CD4-positive, alpha-beta T cell treated with Interleukin-6 at 100 ng/mL for 8 hours (primary cell): ENCODE measurements at places on chromosomes 12 and 14.

- DNase-seq: no peak
Observed at GRCh38 chr12:26109343-26109881, 15.4 kb downstream of the BHLHE41 start.

DNA sequence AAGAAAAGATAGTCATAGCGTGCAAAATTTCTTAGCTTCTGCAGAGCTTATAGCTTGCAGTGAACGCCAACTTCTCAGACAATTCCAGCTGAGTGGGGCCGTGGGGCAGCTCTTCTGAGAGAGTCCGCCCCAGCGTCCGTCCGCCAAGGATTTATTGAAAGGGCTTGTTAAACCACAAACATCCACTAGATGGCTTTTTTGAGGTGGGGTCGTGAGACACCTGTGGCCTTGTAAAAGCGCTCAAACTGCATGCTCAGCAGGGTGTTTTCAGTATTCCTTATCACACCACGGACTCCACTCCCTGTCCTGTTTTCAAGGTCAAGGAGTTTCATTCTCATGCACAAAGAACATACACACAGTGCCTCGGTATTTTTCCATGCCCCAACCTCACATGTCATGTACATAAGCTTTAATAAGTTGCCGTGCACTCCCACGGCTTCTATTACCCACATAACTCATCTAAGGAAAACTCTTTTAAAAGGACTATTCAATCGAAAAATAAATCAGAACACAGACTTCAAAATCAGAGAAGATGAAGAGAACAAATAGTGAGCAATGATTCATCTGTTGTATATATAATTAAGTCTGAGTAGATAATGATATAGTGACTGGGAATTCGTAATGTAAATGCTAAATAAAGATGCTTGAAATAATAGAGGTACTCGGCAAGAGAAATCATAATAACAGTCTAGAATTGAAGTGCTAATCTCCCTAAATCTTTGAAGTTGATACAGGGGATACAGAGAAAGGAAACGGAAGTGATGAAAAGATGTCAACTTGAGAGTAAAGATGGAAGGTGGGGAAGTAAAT lies 46.7 kb downstream of the WBP11 start:
- DNase-seq: no peak

DNA sequence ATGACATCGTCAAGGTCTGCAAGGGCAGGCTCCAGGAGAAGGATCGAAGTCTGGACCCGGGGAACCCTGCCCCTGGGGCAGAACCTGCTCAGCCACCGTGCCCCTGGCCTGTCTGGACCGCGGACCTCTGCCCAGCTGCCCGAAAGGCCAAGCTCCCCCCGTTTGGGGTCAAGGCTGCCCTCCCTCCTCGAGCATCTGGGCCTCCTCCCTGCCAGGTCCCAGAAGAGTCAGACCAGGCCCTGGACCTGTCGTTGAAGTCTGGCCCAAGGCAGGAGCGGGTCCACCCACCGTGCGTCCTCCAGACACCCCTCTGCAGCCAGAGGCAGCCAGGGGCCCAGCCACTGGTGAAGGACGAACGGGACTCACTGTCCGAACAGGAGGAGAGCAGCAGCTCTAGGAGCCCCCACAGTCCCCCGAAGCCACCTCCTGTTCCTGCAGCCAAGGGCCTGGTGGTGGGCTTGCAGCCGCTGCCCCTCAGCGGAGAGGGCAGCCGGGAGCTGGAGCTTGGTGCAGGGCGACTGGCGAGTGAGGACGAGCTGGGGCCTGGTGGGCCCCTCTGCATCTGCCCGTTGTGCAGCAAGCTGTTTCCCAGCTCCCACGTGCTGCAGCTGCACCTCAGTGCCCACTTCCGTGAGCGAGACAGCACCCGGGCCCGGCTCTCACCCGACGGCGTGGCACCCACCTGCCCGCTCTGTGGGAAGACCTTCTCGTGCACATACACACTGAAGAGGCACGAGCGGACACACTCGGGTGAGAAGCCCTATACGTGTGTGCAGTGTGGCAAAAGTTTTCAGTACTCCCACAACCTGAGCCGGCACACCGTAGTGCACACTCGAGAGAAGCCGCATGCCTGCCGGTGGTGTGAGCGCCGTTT lies 856 bp downstream of the ZBTB42 start:
- no peak for DNase-seq

GRCh38 chr12:1305791-1306500 lies 288.4 kb downstream of the FBXL14 start:
- DNase-seq: no peak

DNA sequence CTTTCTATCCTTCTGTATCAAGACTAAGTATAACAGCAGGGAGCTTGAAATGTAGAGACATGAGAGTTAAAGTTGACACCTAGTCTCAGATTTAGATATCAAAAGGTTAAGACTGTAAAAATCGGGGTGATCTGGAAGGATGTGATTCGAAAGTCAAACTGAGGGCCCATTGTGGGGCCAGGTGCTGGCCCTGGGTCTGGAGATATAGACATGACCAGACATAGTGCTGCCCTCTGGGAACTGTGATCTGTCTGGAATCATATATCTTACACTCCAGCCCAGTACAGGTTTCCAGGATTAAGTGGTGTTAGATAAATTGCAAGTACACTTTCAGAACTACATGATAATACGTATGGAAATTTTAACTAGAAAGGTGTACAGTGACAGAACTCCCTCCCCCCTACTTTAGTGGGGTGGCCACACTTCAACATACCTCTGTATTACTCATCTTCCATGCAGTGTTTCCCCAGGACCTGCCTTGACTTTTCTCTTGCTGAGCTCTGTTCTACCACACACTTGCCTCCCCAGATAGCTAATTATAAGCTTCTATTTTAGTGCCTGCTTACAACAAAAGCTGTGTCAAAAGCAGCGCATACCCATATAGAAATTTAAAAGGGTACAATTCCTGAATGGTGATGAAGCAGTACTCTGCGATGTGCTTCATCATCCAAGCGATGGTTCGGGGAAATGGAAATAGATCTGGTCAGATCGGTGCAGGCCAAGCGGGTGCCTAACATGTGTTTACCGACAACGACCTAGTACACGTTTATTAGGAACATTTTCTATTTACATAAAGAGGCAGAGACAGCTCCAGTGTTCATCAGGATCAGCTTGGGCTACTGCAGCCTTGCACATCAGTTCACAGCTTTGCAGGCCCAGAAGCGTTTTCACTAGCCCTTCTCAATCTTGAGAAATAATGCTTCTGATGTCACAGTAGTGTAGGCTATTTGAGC lies 68.7 kb downstream of the ARF6 start:
- no peak for DNase-seq

- no peak for DNase-seq
Observed at GRCh38 chr12:39287817-39288216, 155.1 kb downstream of the KIF21A start.

DNA sequence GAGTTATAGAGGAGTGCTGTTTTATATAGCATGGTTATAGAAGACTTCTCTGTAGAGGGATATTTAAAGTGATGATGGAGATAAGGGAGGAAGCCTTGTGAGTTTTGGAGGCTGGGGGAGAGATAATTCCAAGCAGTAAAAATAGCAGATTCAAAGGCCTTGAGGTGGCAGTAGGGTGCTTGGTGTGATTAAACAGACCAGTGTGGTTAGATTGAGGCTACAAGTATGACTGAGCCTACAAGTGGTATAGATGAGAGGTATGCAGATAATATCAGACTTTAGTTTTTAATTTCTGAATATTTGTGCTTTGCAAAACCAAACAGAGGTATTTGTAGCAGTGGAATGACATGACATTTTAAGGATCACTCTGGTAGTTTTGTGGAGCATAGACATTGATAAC lies 20.3 kb downstream of the FANCM start:
- DNase-seq: no peak

- no peak for DNase-seq
Observed at GRCh38 chr14:55062517-55063351, 11.3 kb downstream of the MAPK1IP1L start.

DNA sequence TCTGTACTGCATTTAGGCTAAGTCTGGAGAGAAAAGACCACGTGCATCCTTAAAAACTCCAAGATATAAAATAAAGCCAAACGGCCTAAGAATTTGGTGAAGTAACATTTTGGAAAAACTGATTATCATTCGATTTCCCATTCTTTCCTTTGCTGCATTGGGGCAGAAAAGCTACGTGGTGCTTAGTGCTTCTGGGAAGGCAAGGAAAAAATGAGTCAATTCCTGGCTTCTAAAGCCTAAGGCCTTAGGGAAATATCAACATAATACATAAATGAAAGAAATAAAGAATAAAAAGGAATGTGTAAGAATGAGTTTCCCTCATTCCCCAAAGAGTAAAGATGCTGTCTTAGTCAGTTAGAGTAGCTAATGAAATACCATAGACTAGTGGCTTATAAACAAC lies 520.5 kb downstream of the GLT1D1 start:
- no peak for DNase-seq
